CD4-positive, alpha-beta T cell (primary cell): ENCODE measurements at places on chromosomes 5 and 9. TPM values are rescaled to one million over a fixed set of nuclear protein-coding genes. Genes with fewer than 3 reads are reported as not detected.

CTSV gene
- 0.11 TPM for total RNA-seq

C1QTNF3 gene
- total RNA-seq: 2.9 TPM

DNA sequence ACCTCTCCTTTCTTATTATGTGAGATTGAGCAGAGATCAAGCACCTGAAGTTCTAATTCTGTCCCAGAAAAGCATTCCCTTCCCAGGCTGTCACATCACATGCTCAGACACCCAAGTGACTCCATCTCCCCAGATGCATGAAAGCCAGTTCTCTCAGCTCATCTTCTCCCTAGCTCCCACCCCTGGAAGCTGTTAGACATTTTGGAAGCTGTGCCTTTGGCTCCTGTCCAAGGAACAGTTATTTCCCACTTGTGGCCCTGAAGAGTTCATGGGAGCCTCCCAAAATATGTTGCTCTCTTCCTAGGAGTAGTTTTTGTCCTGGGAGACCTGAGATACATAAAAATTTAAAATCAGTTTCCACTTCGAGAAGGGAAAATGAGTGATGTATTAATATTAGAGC, 161.4 kb upstream of the GAS1 start:
- no peak overlapping the region for H3K27ac ChIP-seq
- no peaks in the 10 kb centered on the region for H3K4me1 ChIP-seq
- no peak overlapping the region for H3K4me3 ChIP-seq
- H3K27me3 ChIP-seq: no peaks in the 10 kb centered on the region

DNA sequence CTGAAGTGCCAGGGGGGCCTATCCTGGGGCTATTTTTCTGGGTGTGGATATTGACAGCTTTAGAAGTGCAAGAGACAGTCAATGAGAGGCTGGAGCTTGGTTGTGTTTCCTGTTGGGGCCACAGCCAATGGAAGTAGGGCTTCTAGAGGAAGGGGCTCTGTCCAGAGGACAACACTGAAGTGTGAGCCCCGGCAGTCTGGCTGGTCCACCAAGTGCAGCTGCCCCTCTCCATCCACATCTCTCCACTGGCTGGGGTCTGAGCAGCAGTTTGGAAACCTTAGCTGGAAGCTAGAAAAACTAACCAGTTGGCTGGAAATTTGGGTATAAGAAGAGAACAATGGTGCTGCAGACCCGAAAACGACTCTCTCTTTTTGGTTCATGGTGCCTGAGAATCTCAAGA, 64.3 kb upstream of the PSD2 start:
- no peaks in the 10 kb centered on the region for H3K4me1 ChIP-seq
- DNase-seq: no peak
- H3K27ac ChIP-seq: no peak overlapping the region
- no peaks in the 10 kb centered on the region for H3K36me3 ChIP-seq
- no peak overlapping the region for H3K4me3 ChIP-seq

- H3K27ac ChIP-seq: no peak overlapping the region
- no peaks in the 10 kb centered on the region for H3K4me1 ChIP-seq
- no peaks in the 10 kb centered on the region for H3K27me3 ChIP-seq
- no peak for DNase-seq
- no peaks in the 10 kb centered on the region for H3K36me3 ChIP-seq
Measured at GRCh38 chr5:110785356-110785755, 46.5 kb downstream of the SLC25A46 start.

DNA sequence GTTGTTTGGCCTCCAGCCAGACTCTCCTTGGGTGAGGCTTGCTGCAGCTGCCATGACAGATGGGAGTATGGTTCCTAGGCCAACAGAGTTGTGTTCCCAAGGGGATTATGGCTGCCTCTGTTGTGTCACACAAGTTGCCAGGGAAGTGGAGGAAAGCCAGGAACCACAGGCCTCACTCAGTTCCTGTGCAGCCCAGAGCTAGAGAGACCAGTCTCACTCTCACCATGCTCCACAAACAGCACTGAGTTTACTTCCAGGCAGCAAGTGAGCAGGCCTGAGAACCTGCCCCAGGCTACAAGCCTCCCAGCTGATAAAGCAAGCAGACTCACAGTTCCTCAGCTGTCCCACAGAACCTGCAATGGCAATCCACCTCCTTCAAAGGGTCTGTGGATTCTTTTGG, 273.6 kb upstream of the TAS2R1 start:
- no peaks in the 10 kb centered on the region for H3K4me1 ChIP-seq
- no peak overlapping the region for H3K27ac ChIP-seq
- no peaks in the 10 kb centered on the region for H3K36me3 ChIP-seq
- no peaks in the 10 kb centered on the region for H3K27me3 ChIP-seq
